Immature natural killer cell (primary cell): ENCODE measurements at places on chromosomes 16 and 17. TPM values are rescaled to one million over a fixed set of nuclear protein-coding genes. Genes with fewer than 3 reads are reported as not detected.
A peak's percentile ranks its signal among the peaks of the same experiment; 100 is the strongest.

The GRAPL gene
- polyA plus RNA-seq: not detected

The GNGT2 gene
- 238 TPM for polyA plus RNA-seq

- H3K27ac ChIP-seq: no peak overlapping the region
- H3K36me3 ChIP-seq: peaks cover 11% of the 10 kb centered on the region
- DNase-seq: no peak
Measured at GRCh38 chr16:27706156-27706865, 156.4 kb downstream of the KATNIP start.

The MPV17L gene
- polyA plus RNA-seq: not detected

DNA sequence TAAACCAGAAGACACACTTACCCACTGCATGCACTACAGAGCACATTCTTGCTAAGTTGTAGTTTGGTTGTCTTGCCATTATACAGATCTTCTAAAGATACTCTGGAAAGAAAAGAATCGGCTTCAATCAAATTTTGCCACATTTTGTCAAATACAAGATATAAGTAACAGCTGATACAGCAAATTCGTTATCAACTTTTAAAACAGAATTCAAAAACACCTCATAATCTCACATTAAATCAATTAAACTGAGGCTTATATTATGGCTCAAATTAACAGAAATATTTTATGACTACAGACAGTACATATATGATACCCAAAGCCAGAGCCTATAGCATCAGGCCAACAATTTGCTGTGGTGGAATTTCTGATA, 5.4 kb downstream of the DNAJA2 start:
- no peak overlapping the region for H3K4me3 ChIP-seq
- no peak overlapping the region for H3K27ac ChIP-seq
- H3K27me3 ChIP-seq: peaks cover 8% of the 10 kb centered on the region
- no peak for DNase-seq
- peaks cover 67% of the 10 kb centered on the region for H3K4me1 ChIP-seq

DNA sequence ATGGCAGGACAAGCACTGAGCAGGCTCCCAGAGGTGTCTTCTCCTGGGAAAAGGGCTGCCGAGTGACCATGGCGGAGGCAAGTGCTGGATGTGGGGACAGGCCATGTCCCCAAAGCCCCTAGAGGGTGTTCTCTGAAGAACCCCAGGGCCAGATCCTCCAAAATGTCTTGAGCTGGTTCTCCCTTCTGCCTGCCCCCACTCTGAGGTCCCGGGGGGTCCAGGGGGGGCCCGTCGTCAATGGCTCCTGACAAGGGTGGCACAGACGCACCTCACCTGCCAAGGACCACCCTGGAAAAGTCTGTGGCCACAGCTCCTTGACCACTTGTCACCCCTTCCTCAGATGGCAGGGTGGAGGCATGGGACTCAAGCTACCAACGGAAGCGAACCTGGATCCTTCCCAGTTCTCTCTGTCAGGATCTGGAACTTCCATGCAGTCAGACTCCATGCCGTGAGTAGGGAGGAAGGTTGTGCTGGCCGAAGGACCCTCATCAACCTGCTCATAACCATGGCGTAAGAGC, 2.3 kb upstream of the MYO1C start:
- peaks cover 10% of the 10 kb centered on the region for H3K27me3 ChIP-seq
- peaks cover 11% of the 10 kb centered on the region for H3K4me1 ChIP-seq
- H3K4me3 ChIP-seq: no peak overlapping the region

The FMNL1 gene
- 25.3 TPM for polyA plus RNA-seq

DNA sequence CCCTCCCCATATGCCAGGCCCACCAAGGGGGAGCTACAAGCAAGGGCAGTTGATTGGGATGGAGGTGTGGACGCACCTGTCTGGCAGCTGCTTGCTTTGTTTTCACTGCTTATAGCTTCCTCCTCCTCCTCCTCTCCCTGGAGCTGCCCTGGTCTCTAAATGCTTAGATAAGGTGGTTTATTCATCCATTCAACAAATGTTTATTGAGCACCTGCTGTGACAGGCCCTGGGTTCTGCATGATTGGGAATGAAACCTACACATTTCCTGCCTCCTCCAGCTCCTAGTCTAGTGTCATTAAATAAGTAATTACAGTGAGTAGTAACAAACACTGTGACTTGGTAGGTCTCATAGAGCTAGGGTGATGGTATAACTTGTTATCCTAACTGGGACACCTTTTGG, 17.4 kb upstream of the MAP3K14 start:
- H3K27ac ChIP-seq: no peak overlapping the region
- H3K4me1 ChIP-seq: peaks cover 6% of the 10 kb centered on the region
- no peaks in the 10 kb centered on the region for H3K36me3 ChIP-seq
- H3K4me3 ChIP-seq: no peak overlapping the region
- DNase-seq: no peak
- H3K27me3 ChIP-seq: peaks cover 1% of the 10 kb centered on the region

- no peaks in the 10 kb centered on the region for H3K27me3 ChIP-seq
- no peaks in the 10 kb centered on the region for H3K4me1 ChIP-seq
- no peak for DNase-seq
- H3K36me3 ChIP-seq: peaks cover 18% of the 10 kb centered on the region
- no peak overlapping the region for H3K27ac ChIP-seq
Measured at GRCh38 chr16:23575834-23576233, 18.3 kb downstream of the UBFD1 start.

- no peak for DNase-seq
- H3K4me3 ChIP-seq: no peak overlapping the region
- H3K27ac ChIP-seq: no peak overlapping the region
- no peaks in the 10 kb centered on the region for H3K36me3 ChIP-seq
- H3K27me3 ChIP-seq: no peaks in the 10 kb centered on the region
Measured at GRCh38 chr16:25269879-25270278, 12.2 kb upstream of the ZKSCAN2 start.

The CDH1 gene
- not detected for polyA plus RNA-seq

GRCh38 chr17:75848523-75849278, 4.5 kb upstream of the UNC13D start:
- peak; percentile 60 for DNase-seq
- no peak overlapping the region for H3K4me3 ChIP-seq
- H3K4me1 ChIP-seq: peaks cover 16% of the 10 kb centered on the region
- no peaks in the 10 kb centered on the region for H3K27me3 ChIP-seq

GRCh38 chr17:82698974-82699442, 510 bp upstream of the RAB40B start:
- peak overlapping the region; percentile 93 for H3K4me3 ChIP-seq
- H3K4me1 ChIP-seq: peaks cover 11% of the 10 kb centered on the region
- no peak for DNase-seq
- peaks cover 7% of the 10 kb centered on the region for H3K36me3 ChIP-seq

- no peak overlapping the region for H3K4me3 ChIP-seq
- peaks cover 8% of the 10 kb centered on the region for H3K27me3 ChIP-seq
- peak; percentile 17 for DNase-seq
Measured at GRCh38 chr17:74410001-74410443, 21.9 kb upstream of the GPRC5C start.

DNA sequence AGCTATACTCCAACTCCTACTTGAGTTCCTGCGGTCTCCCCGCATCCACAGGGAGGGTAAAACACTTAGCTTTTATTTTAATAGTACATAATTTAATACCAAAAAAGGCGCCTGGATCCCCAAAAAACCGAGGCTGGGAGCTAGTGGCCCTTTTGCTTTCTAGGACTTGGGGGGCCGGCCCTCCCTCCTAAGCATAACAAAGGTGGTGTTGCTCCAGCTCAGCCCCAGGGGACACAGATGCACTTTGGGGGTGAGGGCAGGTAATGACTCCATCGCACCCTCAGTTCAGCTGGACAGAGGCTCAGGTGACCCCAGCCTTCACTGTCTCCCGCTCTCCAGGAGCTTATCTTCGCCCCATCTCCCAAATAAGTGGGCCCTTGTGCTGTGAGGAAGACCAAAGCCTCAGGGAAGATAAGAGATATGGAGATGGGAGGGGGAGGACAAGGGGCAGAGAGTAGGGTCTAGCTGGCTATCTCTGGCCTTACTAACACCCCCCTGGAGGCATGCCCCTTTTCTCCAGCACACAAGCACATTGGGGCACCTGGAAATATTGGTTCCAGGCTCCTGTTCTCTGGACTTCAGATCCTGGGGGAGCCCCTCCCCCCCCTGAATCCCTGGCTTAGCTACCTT, 2.8 kb upstream of the NHERF1 start:
- H3K36me3 ChIP-seq: peaks cover 12% of the 10 kb centered on the region
- H3K27ac ChIP-seq: no peak overlapping the region
- peaks cover 13% of the 10 kb centered on the region for H3K27me3 ChIP-seq
- no peak overlapping the region for H3K4me3 ChIP-seq
- DNase-seq: no peak

GRCh38 chr17:65060631-65061254, 4.2 kb upstream of the GNA13 start:
- no peak overlapping the region for H3K27ac ChIP-seq
- no peak overlapping the region for H3K4me3 ChIP-seq
- H3K4me1 ChIP-seq: peaks cover 16% of the 10 kb centered on the region
- H3K27me3 ChIP-seq: peaks cover 11% of the 10 kb centered on the region

- H3K27me3 ChIP-seq: no peaks in the 10 kb centered on the region
- no peak overlapping the region for H3K27ac ChIP-seq
- no peak for DNase-seq
- no peak overlapping the region for H3K4me3 ChIP-seq
Measured at GRCh38 chr17:1542316-1542715, 20.3 kb downstream of the PITPNA start.

The KRTAP2-3 gene
- polyA plus RNA-seq: not detected

- DNase-seq: peak; percentile 53
- H3K36me3 ChIP-seq: no peaks in the 10 kb centered on the region
- H3K27me3 ChIP-seq: peaks cover 3% of the 10 kb centered on the region
- peaks cover 33% of the 10 kb centered on the region for H3K4me1 ChIP-seq
Measured at GRCh38 chr17:3695723-3696411, at the start of gene P2RX5. Gene P2RX5 (minus strand): TSS chr17:3696155. CDS start chr17:3696005, 150 bp downstream.

The TERB1 gene
- polyA plus RNA-seq: not detected

The KRTAP29-1 gene
- not detected for polyA plus RNA-seq

The TP53TG3 gene
- polyA plus RNA-seq: not detected

DNA sequence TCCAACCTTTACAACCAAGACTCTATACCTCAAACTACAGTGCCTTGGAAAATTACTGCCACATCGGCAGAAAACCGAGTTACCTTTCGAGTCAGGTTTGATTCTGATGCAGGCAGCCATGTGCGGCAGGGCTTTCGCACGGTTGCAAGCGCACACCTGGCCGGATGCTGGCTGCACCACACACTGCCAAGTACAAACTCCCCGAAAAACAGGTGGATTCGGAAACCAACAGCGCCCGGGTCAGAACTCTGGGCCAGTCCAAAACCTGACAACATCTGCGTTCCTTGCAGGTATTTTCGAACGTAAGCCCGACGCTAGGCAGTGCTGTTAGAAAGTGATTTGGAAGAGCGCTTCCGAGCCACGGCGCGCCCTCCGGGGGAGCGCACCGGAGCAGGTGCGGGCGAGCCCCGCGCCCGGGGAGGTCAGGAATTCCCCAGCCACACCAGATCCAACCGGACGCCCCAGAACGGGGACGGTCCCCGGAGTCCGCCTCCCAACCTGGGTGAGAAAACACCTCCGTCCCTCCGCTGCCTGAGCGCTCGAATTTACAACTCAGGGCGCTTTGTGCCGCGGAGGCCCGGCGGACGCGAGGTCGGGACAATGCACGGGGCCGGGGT, 1.2 kb downstream of the USP7 start:
- H3K27me3 ChIP-seq: peaks cover 19% of the 10 kb centered on the region
- peak overlapping the region; percentile 91 for H3K4me3 ChIP-seq
- H3K27ac ChIP-seq: peak overlapping the region; percentile 88
- H3K4me1 ChIP-seq: peaks cover 50% of the 10 kb centered on the region

The METTL2A gene
- 7.5 TPM for polyA plus RNA-seq

GRCh38 chr17:82173351-82174041, 39.1 kb downstream of the CCDC57 start:
- peaks cover 43% of the 10 kb centered on the region for H3K36me3 ChIP-seq
- H3K27me3 ChIP-seq: peaks cover 4% of the 10 kb centered on the region

GRCh38 chr16:25217112-25217511, 365 bp downstream of the AQP8 start:
- no peaks in the 10 kb centered on the region for H3K4me1 ChIP-seq
- H3K36me3 ChIP-seq: no peaks in the 10 kb centered on the region
- no peak for DNase-seq
